ENCODE measurements at places on chromosomes 4 and X.

DNA sequence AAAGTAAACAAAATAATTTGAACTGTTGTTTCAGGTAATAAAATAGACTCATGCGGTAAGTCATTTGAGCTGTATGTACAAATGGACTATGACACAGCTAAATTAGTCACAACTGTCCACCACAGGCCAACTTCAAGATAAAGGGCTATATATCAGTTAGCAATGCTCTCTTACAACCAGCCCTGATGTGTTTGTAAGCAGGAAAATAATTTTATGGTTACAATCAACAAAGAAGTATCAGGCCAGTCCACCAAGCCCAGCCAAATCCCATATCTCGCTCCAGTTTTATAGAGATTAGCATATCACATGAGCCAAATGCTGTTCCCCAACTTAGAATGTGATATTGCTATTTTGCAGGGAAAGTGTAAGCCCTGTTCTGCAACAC lies 511 bp upstream of the DUSP21 start:
- DNase-seq = no peak

DNA sequence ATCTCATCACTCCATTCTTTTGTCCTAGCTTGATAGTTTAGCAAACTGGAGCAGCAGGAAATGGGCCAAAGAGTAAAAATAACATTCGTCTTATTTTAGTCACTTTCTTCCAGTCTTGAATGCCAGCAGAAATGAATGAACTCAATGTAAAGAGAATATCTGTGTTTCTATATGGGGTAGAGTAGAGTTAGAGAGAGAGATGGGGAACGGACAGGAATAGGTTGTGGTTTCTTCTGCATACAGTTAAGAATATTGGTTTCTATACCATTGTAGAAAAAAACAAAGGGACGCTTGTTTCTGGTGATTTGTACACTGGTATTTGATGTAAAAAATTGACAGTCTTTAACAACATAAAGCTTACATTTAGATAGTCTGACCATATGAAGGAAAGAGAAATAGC lies 8.9 kb downstream of the GPR174 start:
- DNase-seq = no peak

DNA sequence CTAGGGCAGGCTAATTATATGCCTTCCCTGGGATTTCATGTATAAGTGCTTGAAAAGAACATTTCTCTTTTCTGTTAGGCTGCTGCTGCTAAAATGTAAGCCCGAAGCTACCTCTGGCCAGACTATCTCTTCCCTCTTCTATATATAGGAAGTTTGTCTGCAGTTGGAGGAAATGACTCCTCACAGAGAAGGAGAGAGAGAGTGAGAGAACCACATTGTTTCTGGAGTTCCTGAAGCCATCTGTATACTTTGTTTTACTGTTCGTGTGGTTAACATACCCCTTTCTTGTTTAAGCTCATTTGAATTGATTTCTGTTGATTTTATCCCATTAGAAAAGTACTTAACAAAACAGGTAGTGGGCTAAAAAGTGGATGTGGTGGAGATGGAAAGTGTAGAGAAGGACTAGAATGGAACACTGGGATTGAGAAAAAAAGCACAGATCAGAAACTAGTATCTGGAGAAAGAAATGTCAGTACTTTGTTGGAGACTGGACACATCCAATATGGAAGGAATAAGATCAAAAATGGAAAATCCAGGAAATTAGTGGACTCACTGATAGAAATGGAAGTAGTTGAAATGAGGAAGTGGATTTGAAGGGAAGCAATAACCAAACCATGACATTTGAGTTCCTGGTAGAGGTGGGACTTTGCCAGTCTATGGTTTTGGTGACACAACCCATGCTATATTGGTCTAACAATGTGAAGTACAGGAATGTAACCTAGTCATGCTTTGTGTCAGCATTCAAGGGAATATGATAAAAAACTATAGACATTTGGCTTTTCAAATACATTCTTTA lies 112.6 kb downstream of the TMA16 start:
- DNase-seq = no peak

DNA sequence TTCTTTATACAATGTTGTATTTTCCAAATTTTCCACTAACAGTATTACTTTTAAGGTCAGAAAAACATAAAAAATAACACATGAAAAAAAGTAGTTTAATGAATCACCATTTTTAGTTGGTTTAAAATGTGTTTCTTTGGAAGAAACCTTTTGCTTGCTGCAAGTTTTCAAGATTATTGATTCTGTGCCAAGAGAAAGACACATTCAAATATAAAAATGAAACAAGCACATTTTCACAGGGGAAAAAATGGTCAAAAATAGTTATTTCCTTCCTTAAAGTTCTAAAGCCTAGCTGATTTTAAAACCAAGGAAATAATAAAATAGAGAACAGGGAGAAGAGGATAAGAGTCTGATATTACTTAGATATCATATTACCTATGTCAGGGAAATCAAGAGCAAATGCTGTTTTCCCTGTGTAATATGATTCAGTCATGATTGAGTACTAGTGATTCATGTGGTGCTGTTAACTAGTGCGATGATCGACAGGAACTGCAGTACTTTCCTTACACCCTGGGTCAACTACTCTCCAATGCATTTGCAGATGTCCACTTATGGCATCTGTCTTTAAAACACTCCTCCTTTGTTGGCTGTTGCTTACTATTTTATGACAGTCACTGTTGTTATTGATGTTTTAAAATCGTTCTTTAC lies 103.8 kb downstream of the CAMK2D start:
- DNase-seq = no peak

DNA sequence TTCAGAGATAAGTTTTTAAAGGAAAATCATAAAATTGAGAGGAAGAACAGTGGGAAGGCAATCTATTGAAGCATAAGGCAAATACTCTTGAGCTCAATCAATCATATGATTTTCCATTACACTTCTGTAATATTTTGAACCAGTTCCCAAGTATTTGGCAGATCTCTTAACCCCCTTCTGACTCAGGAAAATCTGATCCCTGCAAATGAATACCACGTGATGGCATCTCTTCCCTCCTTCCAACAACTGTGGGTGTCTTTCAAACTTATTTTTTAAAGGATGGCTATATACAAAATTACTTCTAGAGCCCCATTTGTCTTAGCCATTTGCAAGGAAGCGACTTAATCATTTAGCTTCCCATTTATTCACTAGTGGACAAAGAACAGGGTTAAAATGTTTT lies 41.9 kb downstream of the AMOT start:
- DNase-seq = no peak

DNA sequence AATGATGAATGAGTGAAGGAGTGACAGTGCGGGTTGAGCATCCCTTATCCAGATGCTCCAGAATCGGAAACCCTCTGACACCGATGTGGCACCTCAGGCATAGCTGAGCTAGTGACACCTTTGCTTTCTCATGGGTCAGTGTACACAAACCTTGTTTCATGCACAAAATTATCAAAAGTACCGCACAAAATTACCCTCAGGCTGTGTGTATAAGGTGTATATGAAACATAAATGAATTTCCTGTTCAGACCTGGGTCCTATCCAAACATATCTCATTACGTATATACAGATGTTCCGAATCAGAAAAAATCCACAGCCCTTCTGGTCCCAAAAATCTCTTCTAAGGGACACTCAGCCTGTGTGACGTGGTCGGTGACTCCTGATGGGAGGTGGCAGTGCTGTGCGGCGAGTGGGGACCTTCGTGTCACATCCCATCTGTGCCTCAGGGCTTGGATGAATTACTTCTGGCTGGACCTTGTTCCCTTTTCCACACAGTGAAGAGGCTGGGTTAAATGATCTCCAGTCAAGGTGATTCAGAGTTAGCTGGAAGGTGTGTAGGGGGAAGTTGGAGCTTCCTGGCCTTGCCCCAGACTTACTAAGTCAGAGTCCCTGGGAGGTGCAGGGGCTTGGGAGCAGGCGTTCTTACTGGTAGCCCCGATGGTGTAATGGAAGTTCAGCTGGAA lies 18.8 kb downstream of the RGS12 start:
- DNase-seq = no peak

GRCh38 chr4:140211693-140212092 lies 57.7 kb upstream of the MAML3 start:
- DNase-seq = no peak

DNA sequence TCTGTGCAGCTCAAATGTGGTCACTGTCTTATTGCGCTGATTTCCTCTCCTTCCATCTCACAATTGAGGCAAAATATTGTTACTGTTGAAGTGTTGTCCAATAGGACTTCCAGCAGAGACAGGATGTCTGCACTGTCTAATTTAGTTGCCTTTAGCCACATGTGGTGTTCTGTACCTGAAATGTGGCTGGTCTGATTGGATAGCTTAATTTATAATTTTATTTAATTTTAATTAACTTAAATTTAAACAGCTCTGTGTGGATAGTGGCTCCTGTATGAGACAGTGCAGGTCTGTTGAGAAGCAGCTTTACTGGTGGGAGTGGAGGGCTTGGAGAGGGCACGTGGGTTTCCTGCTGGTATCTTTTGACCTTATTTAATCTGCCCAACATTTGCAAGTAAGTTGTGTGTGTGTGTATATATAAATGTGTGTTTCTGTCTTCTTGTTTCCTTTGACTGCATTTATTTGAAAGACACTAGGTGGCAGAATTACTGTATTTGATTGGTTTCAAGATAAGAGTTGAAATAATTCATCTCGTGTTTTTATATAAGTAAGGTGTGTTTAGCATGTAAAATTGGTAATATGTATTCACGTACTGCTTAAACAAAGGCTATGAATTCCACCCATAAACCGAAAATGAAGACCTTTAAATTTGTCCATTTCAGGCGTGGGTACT lies 55.3 kb upstream of the MSANTD1 start:
- DNase-seq = peak; percentile 16

DNA sequence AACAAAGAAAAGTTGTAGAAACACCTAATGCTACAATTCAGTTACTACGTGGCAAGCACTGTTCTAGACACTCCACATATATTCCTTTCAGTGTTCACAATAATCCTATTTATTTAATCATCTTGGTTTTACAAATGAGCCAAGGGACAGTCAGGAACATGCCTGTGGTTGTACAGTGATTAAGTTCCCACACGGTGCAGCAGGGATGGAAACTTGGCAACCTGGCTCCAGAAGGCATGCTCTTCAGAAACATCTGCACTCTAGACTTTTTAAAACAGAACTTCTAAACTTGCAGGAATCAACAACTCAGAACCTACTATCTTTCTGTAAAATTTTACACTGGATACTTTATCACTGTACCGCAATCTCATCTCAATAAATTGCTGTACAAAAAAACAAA lies 32.1 kb downstream of the TAPT1 start:
- no peak for DNase-seq

DNA sequence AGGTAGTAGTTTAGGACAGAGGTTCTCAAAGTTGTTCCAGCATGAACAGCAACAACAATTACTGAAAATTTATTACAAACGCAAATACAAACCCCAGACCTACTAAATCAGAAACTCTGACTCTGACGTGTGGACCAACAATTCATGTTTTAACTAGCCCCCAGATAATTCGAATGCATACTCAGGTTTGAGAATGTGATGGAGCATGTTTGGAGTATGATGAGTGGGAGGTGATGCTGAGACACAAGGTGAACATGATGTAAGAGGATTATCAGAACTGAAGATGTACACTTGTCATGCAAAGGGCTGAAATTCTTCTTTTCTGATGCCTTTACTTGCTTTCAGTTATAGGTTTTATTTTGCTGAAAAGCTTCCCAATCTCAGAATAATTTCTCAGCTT lies 323.0 kb downstream of the INPP4B start:
- no peak for DNase-seq

GRCh38 chr4:186485561-186486062 lies 69.8 kb downstream of the MTNR1A start:
- no peak for DNase-seq

GRCh38 chr4:42715807-42716482 lies 59.0 kb upstream of the ATP8A1 start:
- DNase-seq = no peak

- DNase-seq = no peak
Observed at GRCh38 chr4:138178566-138178965, 63.6 kb downstream of the SLC7A11 start.

- DNase-seq = no peak
Observed at GRCh38 chr4:2322227-2322626, 60.3 kb upstream of the MXD4 start.

GRCh38 chr4:177119021-177119471 lies 190.6 kb upstream of the NEIL3 start:
- DNase-seq = no peak

GRCh38 chr4:126354784-126355183 lies 1040.0 kb downstream of the FAT4 start:
- DNase-seq = no peak

DNA sequence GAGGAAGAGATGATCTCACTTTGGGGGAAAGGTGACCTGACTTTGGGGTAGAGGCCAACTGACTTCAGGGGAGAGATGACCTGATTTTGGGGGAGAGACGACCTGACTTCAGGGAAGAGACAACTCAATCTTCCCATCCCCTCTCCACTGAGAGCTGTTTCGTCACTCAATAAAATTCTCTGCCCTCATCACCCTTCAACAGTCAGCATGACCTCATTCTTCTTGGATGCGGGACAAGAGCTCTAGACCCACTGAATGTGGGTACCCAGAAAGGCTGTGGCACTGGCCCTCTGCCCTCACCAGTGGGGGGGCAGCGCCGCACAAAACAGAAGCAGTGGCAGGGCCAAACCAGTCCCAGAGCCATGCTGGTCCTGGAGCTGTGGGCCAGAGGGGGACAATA lies 34.6 kb downstream of the ATXN3L start:
- DNase-seq = no peak

DNA sequence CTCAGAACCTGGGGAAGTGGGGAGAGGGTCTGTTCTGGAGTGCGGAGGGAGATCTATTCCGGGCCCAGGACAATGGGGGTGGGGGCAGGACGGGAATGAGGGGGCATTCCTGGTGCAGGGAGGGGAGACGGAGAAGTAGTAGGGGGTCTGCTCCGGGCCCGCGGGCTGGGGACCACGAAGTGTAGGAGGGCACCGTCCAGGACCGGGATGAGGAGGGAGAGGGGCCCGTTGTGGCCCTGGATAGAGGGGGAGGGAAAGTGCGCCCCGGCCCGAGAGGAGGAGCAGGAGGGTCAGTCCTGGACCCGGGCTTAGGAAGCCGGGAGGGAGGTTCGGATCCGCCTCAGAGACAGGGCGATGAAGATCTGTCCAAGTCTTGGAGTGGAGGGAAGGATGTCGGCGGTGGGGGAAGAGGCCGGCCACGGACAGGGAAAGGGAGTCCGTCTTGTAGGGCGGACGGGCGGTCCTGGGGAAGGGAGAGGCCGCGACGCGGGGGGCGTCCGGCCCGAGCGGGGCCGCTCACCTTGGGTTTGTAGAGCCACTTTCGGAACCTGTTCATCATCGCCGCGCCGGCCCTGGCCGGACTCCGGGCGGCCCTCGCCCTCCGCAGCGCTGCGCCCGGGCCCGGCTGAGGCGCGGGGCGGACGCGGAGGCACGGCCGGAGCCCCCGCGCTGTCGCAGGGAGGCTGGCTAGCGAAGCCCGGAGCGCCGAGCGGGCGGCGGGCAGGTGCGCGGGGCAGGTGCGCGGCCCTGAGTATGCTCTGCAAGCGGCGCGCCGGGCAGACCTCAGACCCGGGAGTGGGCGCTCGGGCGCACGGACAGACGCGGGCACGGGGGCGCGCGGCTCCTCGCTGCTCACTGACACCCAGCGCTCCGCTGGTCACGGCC lies at the start of gene ZFYVE28:
TSS of gene ZFYVE28 (minus strand) at position 881 of the 885 bp plus-strand sequence. CDS start at position 559, 322 bp downstream.
- DNase-seq = no peak

GRCh38 chrX:30831082-30831481 lies 58.0 kb downstream of the TAB3 start:
- no peak for DNase-seq

GRCh38 chrX:26442340-26442739 lies 226.4 kb downstream of the MAGEB5 start:
- no peak for DNase-seq

- no peak for DNase-seq
Observed at GRCh38 chrX:136759968-136760367, 20.8 kb downstream of the ARHGEF6 start.

GRCh38 chrX:37754516-37754915 lies 25.3 kb upstream of the CYBB start:
- no peak for DNase-seq

GRCh38 chr4:54659313-54659712 lies 1.6 kb downstream of the KIT start:
- DNase-seq = no peak

Data from vagina (tissue), 2 donors.